ENCODE measurements at places on chromosomes 2 and 18.

DNA sequence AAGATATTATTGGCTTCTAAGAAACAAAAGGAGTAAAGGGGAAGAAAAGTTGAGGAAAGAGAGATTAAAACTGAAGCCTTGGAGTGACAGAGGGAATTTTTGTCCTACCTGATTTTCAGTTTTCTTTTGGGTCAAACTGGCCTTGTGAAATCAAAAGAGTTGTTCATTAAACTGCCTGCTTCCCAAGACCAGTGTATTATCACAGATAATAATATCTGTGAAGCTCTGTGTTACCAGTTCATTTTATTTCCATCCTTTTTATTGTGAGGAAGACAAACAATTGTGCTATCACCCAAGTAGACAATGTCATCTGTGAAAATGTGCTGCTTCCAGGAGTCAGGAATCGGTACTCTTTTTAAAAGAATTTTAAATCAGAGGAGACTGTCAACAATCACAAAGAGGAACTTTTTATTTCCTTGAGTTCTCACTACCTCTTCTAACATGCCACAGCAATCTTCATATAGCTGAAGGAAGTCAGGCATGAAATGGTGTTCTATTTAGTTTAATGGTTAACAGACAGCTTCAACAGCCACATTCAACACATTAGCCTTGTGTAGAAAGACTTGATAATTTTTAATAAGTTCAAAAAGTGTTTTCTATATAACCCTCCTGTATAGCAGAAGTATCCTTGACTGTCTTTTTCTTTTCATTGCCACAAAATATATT, 554.8 kb downstream of the PIK3C3 start:
- no peak for DNase-seq

DNA sequence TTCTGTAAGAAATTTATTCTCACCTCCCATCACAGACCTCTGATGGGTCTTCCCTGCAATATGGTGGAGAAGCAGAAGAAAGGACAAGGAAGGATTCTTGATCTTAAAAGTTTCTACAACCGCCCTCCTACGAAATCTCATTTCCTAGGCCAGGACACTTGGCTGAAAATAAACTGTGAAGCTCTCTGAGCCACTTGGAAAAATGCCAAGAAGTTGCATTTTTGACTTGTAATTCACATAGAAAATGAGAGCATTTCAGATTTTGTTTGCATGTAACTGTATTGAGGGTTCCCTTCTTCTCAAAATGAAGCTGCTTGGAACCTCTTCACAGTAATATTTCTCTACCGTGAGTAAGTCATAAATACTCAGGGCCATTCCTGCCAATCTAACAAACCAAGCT, 458.3 kb upstream of the SLC14A2 start:
- no peak for DNase-seq

DNA sequence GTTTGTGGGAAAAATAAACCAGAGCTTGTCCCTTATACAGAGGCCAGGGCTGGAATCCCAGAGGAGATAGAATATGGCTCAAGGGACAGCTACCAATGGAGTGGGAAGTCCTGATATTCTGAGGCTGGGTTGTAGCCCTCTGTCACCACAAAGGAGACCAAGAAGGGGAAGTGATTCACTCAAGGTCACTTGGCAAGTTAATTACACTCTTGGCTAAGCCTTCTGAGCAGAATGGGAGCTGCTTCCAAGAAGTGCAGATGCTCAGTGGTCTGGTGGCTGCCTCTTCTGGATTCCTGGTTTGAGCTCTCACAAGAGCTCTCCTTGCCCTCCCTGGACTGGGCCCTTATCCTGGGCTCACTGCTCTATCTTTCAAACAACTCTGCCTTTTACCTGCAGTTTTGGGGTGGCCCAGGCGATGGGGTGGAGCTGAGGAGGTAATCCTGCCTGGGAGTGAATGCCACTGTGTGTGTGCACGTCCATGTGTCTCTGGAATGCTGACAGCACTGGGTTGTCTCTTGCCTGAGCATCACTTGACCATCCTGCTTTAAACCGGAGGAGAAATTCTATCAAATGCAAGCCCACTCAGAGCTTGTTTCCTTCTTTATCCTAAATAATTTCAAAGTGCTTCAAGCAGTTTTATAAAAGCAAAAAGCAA, 168.2 kb downstream of the KCNS3 start:
- DNase-seq = peak; percentile 65

DNA sequence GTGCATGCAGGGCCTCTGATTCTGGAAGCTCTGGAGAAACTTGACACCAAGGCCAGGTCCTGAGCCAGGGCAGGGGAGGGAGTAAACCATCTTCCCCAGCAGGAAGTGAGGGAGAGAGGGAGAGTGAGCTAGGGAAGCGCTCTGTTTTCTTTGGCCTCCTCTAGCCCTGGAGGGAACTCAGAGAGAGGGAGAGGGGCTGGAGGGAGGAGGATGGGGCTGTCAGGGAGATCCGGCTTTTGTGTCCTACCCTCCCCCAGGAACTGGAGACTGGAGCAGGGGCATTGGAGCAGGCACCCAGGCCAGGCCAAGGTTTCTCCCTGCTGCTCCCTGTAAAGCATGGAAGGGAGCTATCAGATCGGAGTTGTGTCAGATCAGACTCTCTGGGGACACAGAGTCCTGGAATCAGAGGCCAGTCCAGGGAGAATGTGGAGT, 22.7 kb upstream of the PKDCC start:
- DNase-seq = no peak

- no peak for DNase-seq
Observed at GRCh38 chr2:64417624-64418023, 36.3 kb upstream of the LGALSL start.

DNA sequence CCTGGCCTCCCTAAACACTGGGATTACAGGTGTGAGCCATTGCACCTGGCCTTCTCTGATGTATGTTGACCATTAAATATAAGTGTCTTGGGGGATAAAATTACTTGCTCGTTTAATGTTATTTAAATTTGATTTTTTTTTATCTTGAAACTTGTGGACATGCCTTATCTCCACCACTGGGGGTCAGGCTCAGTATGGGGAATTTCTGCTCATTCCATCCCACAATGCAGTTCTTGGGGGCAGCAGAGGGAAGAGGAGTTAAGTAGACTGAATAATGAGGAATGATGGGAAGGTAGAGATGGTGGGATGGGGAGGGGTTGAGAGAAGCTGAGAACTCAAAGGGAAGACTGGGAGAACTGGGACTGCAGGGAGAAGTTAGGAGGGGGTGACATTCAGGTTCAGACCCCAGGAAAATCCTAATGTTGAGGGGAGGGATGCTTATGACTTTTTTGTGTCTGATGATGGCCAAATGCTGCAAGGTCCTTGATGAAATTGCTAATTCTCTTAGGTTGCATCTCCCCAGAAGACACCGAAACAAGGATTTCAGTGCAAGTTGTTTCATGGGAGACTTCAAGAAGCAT, 174.2 kb downstream of the MIB1 start:
- DNase-seq = no peak

- no peak for DNase-seq
Observed at GRCh38 chr2:215832791-215833190, 180.6 kb downstream of the MREG start.

GRCh38 chr2:109529532-109530449, 84.0 kb downstream of the SEPTIN10 start:
- DNase-seq = no peak

DNA sequence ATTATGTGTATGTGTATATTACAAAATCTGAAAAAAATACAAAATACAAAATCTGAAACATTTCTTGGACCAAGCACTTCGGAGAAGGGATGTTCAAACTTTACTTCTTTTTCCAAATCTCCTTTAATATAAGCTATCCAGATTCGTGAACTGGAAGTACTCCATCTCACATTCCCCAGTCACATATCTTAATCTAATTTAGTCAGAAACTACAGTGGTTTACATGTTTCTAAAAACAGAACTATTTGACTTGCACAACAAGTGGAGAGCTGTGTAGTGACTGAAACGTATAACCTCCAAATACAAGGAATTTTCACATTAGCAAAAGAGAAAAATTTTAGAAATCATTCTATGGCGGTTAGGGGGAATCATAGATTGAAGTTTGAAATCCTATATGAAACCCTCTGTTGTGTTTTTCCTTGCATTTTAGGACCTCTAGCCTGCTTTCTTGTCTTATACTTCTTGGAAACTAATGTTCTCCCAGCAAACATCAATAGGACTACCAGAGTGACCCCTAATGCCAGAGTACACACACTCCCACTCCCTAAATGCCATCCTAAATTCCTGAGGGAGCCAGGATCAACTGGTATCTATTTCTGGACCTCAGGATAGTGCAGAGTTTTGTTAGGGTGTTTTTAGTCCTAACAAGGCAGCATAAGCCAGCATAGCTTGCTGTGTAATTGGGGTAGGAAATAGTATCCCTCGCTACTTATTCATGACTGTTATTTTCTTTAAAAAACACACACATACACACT, 30.2 kb upstream of the ROCK1 start:
- no peak for DNase-seq

GRCh38 chr2:31434911-31435310, 20.4 kb upstream of the XDH start:
- no peak for DNase-seq

GRCh38 chr2:171515672-171516298, 6.5 kb upstream of the CYBRD1 start:
- DNase-seq = no peak

GRCh38 chr18:75405351-75405750, 22.2 kb downstream of the SMIM21 start:
- no peak for DNase-seq

- DNase-seq = no peak
Observed at GRCh38 chr2:226474131-226474530, 325.5 kb downstream of the IRS1 start.

DNA sequence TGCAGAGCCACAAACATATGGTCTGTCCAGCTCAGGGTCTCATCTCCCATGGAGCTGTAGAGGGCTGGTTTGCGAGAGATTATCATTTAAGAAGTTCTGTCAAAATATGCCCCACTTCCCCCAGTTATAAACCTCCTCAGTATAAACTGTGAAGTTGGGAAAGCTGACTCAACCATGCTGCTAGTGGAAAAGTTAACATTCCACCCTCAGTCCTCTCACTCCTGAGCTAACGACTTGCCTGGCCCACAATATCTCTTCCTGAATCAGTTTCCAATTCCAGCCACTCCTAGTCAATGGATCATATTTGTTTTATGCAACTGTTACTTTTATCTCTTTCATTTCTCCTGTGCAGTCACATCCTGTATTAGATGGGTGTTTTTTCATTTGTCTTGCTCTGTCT, 326.2 kb downstream of the SETBP1 start:
- DNase-seq = no peak

DNA sequence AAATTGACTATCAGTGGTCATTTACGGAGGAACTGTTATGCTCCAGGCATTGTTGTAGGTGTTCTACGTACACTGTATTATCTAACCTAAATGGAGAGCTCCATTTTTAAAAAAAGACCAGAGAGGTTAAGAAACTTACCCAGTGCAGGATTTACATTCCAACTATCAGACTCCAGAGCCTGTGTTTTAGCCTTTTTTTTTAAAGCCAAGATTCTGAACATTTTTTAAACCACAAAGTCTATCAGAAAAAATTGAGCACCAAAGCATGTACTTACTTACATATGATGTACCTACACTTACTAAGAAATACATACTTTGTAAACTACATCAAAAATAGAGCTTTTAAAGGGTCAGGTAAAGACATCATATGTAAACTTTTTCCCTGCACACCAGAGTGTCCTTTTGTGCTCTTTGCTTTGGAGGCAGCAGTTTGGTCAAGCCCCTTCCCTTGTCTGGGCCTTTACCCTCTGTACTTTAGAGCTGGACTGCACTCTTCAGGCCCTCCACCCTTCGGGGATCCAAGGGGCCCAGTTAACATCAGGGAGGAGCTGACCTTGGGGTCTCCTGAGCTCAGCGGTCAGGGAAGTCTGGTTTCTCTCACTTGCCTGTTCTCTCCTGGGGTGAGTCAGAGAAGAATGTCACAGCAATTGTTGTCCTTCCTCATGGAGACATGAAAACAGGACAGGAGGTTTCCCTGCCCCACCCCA, 58.4 kb downstream of the ITGB1BP1 start:
- DNase-seq = no peak

DNA sequence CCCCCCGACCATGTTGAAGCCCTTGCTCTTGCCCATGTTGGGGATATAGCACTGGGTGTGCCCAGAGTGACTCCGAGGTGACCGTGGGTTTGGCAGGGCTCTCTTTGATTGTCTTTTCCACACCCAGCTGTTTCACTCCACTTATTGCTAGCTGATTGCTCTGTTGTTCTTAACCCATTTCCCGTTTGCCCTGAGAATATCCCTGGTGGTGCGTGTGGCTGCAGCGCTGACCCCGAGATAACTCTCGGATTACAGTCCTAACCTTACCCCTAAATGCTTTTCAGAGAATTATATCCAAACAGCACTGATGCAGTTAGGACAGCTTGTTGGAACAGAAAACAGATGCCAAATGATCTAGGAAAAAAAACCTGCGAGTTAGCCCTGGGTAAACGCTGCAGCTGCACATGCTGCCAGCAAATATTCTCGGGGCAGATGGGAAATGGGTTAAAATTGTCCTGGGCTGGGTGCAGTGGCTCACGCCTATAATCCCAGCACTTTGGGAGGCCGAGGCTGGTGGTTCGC, 34.3 kb upstream of the SNORC start:
- DNase-seq = no peak

DNA sequence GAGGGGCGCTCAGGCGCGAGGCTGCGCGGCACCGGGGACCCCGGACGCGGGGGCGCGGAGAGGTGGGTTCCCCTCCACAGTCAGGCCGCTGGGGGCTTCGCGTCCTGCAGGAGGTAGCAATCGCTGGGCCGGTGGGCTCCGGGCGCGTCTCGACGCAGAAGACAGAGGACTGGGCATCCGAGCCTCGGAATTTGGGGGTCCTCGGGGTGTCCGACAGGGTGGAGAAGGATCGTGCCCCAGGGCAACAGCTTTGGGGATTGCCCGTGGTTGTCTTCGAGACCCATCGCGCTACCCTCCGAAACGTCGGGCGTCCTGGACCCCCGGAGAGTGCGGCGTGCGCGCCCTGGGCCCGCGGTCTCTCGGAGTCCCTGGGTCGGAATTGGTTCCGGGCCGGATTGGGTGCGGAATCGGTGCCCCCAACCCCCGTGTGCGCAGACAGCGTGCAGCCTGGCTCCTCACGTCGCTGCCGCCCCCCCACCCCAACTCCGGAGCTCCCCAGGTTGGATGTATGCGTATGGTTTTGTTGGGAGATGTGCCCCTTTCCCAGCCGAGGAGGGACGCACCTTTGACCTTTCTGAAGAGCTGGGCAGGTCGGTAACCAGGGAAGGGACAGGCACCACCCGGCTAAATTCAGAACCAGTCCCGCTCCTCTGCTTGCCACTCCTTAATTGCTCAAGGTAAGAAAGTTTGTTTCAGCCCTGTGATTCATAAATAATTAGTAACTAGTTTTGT, 750 bp downstream of the NPAS2 start:
- no peak for DNase-seq

DNA sequence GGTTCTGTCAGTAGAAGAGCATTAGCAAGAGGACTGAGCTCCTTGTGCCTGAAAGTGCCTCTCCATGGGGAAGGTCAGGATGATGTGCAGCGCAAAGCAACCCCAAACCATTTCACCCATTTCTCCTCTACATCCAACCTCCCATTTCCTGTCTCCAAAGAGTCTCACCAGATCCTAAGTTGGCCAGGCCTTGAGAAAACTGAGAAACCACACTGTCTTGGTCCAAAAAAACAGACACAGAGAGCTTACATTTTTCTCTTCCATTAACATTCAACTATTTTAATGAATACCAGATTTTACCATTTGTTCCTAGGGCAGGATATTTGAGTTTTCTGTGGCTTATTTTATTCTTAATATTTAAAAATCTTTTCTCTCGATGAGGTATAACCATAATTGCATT, 195.0 kb downstream of the EPHA4 start:
- peak; percentile 21 for DNase-seq

- DNase-seq = no peak
Observed at GRCh38 chr18:25983730-25984129, 106.7 kb downstream of the SS18 start.

GRCh38 chr2:132953771-132954170, 283.8 kb upstream of the LYPD1 start:
- DNase-seq = no peak

- no peak for DNase-seq
Observed at GRCh38 chr2:96801786-96802595, 14.1 kb upstream of the CNNM3 start.

All from GM04503 (cell line).